ENCODE measurements at places on chromosomes 13 and 19.

- DNase-seq, result peak; percentile 21
These were observed 973.7 kb downstream of the UQCRFS1 start for GRCh38 chr19:28239270-28239669.

DNA sequence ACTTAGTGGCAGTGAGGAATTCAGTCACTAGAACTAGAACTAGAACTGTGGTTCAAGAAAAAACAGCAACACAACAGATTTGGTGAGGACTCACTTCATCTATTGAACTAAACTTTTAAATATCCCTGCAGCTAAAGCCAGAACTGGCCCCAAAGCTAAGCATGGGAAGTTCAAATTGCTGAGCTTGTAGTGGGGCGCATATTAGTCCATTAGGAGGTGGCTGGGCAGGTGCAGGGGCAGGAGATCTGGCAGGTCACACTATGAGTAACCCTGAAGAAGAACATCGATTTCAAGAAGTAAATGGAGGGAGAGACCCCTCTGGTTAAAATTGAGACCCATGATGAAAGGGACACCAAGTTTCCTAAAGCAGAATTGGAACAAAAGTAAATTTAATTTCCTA lies 73.8 kb upstream of the UBAC2 start:
- DNase-seq, result no peak

DNA sequence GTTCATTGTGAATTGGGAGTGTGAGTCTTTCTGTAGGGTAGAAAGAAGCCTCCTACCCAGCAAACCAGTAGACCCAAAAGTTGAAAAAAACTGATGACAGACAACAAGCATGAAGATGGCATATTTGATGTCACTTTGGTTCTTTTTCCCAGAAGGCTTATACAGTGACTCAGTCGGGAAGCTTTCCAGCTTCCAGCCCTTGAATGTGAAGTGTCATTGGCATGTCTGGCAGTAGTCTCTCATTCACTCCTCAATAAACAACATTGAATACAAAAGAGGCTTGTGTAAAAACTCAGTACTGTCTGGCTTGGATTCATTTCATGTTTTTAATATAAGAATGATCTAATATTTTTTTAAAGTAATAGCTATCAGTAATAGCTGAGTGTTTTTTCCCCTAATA lies 68.7 kb downstream of the IPO5 start:
- peak; percentile 48 for DNase-seq

DNA sequence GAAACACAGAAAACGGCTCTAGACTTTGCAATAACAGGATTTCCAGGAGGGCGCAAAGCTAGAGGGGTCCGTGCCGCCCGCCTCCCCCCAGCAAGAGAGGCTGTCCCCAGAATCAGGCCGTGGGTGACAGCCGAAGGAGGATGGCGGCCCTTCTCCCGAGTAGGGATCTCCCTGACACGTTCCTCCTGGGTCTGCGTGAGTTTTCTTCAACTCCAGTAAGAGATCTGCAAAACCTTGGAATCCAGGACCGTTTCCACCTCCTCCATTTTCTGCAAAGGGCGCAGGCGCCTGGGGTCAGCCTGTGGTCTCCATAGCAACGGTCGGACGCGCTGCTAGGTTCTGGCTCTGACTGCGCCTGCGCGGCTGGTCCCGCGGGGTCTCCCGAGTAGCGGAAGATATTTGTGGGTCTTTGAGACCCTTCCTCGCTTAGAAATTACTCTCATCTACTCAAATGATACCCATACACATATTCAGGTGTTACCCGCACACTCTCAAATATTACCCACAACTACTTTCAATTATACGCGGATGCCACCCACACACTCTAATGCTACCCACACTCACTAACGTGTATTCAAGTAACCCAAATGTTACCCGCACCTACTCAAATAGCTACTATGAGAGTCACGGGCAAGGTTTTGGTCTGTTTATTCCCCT lies 2.1 kb downstream of the PNMA8C start:
- peak; percentile 64 for DNase-seq

DNA sequence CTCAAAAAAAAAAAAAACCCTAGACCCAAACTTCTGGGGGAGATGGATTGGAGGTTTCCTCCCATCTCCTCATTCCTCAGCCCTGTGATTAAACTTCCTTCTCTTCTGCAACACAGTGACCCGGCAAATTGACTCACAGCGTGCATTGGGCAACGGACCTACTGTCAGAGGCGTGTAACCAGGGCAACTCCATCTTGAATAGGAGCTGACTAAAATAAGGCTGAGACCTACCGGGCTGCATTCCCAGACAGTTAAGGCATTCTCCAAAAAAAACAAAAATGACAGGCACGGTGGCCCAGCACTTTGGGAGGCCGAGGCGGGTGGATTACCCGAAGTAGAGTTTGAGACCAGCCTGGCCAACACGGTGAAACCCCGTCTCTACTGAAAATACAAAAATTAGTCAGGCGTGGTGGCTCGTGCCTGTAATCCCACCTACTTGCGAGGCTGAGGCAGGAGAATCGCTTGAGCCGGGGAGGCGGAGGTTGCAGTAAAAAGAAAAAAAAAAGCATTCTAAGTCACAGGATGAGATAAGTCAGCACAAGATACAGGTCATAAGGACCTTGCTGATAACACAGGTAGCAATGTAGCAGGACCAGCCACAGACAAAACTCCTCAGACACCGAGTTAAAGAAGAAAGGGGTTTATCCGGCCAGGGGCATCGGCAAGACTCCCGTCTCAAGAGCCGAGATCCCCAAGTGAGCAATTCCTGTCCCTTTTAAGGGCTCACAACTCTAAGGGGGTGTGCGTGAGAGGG lies 5.4 kb upstream of the NLRP7 start:
- DNase-seq, result no peak

DNA sequence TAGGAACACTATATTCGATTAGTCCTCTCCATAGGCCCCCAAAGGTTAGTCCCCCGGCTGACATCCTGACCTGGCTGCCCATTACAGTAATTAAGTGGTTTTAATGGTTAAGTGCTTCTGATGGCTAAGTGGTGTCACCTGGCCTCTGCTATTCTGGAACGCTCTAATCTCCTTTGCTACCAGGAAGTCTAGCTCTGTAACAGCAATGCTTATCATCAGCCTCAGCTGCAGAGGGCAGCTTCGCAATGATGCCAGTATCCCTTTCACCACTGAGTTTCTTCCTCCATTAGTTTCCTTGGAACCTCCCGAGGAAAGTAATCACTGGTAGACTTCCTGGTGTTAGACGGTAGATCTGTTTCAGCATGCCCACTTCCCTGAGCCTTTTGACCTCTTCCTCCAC lies 8.6 kb upstream of the RNF6 start:
- DNase-seq, result no peak

GRCh38 chr13:106522112-106522705 lies 13.3 kb downstream of the EFNB2 start:
- no peak for DNase-seq

- DNase-seq, result no peak
These were observed 28.9 kb downstream of the ARHGEF7 start for GRCh38 chr13:111143865-111144540.

DNA sequence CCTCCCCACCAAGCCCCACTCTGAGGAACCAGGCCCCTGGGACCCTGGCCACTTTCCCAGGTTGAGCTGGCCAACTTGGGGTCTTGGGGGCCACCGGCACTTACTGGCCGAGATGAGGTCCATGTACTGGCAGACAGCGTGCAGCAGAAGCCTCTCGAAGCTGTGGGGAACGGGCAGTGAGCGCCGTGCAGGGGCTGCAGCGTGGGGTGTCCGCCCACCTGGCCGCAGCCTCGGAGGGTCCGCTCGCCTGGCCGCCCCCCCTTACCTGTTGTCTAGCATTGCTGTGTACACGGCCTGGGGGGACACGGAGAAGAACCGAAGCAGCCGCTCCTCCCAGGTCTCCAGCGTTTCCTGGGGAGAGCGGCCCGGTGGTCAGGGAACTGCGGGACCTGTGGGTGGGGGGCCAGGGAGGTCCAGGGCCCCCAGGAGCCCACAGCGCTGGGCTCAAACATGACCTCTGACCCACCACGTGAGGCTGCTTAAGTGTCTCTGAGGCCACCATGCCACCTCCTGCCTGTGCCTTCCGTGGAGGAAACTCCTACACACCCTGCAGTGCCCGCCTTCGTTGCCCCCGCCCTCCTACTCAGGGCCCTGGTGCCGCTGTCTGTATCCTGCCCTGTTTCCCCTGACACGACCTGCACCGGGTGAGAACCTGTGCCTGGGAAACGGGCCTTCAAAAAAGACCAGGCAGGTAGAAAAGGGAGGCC lies 6.2 kb downstream of the RNU6-9 start:
- DNase-seq, result no peak

DNA sequence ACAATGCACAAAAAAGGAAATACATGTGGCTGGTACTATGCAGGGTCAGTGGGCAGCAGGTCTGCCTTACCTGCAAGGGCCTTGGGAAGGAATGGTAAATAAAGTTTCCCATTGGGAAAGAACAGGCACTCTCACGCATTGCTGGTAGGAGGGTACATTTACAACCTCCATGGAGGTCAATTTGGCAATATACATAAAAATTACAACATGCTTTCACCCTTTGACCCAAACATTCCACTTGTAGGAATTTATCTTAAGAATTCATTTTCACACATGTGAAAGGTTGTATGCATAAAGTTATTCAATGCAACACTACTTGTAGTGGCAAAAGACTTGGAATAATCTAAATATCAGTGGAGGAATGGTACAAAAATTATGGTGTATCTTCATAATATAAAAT lies 216.4 kb downstream of the DLEU7 start:
- no peak for DNase-seq

DNA sequence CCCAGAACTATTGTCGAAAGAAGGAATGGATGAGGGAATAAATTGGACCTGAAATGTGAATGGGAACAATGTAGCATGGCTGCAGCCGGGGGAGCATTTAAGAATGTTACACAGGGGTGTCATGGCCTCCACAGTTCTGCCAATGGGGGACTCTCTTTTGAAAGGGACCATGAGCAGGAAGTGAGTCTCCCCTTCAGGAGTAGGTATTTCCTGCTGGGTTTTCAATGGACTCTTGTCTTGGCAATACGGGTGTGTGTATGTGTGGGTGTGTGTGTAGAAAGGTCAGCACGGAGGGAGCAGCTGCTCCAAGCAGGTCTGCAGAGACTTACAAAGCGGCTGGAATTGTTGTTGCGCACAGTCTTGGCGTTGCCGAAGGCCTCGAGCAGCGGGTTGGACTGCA lies 24.4 kb downstream of the MYO1F start:
- no peak for DNase-seq

- DNase-seq, result no peak
These were observed 32.6 kb upstream of the ZSCAN5A start for GRCh38 chr19:56347163-56347778.

GRCh38 chr19:13086341-13086740 lies 16.3 kb downstream of the LYL1 start:
- no peak for DNase-seq

- no peak for DNase-seq
These were observed 6.7 kb downstream of the FCGBP start for GRCh38 chr19:39927524-39928356.

DNA sequence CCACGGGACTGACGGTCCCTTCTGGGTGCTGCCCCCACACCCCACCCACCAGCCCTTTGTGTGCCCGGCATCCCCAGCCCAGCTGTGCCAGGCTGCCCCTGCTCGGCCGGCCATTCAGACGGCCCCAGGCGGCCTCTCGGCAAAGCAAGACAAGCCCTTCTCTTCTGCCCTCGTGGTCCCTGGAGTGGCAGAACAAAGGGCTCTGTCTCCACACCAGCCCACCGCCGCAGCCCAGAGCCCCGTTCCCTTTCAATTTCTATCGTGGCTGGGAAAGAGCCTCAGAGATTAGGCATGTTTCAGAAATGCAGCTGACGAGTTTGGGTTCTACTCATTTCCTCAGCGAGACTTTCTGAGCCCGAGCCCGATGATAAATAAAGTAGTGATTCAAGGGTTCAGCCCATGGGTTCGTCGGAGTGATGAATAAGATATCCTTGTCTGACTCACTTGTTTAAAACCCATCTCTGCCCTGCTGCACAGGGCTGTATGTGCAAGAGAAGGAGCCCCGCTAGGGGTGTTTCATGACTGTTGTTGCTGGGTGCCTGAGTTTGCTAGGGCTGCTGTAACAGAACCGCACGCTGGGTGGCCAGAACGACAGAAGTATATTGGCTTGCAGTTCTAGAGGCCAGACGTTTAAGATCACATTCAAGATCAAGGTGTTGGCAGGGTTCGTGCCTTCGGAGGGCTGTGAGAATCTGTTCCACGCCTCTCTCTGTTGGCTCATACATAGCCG lies 4.3 kb downstream of the MYO9B start:
- peak; percentile 61 for DNase-seq

- DNase-seq, result no peak
These were observed 29.6 kb downstream of the CAPS start for GRCh38 chr19:5943623-5944022.

GRCh38 chr19:40217027-40217810 lies 965 bp downstream of the TTC9B start:
- no peak for DNase-seq

- no peak for DNase-seq
These were observed 19.3 kb downstream of the PALM start for GRCh38 chr19:728011-728410.

- no peak for DNase-seq
These were observed 207.4 kb downstream of the DCT start for GRCh38 chr13:94272038-94272437.
